Stimulated activated CD8-positive, alpha-beta memory T cell treated with anti-CD3 and anti-CD28 coated beads, Interleukin-7, amount 100 ng/mL, for 1 hour (primary cell): ENCODE measurements at places on chromosomes 4 and X.

GRCh38 chr4:98452091-98452490 lies 190.9 kb downstream of the RAP1GDS1 start:
- DNase-seq = no peak

GRCh38 chrX:9988762-9989161 lies 21.6 kb downstream of the CLDN34 start:
- DNase-seq = no peak

DNA sequence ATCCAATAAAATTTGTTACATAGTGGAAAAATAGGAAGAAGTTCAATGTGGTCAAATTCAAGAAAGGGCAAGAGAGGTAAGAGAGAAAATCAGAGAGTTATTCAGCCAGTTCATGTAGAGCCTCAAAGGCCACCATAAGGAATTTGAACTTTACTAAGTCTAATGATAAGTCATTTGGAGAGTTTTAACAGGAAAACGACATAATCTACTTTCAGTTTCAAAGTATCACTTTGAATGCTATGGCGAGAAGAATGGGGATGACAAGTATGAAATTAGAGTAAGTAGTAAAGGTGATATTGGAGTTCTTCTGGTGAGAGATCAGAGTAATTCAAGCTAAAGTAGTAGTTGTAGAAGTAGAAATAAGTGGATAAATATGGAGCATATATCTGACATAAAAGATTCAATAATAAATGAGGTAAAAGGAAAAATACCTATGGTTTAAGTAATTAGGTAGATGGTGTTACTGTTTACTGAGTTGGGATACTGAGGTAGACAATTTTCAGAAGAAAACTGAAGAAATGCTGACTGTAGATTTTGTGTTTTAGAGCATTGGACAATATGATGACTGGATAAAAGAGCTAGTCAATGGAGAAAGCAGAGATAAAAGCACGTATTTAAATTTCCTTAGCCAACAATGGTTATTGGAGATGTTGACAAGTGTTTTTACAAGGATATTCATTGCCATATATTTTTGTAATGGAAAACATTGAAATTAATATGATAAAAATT lies 331.7 kb upstream of the ADGRL3 start:
- no peak for DNase-seq

- peak; percentile 17 for DNase-seq
Measured at GRCh38 chrX:111098874-111099273, 2.9 kb downstream of the PAK3 start.

GRCh38 chr4:68249434-68249833 lies 3.9 kb upstream of the TMPRSS11B start:
- no peak for DNase-seq

- DNase-seq = no peak
Measured at GRCh38 chrX:39952989-39953388, 144.8 kb downstream of the BCOR start.

DNA sequence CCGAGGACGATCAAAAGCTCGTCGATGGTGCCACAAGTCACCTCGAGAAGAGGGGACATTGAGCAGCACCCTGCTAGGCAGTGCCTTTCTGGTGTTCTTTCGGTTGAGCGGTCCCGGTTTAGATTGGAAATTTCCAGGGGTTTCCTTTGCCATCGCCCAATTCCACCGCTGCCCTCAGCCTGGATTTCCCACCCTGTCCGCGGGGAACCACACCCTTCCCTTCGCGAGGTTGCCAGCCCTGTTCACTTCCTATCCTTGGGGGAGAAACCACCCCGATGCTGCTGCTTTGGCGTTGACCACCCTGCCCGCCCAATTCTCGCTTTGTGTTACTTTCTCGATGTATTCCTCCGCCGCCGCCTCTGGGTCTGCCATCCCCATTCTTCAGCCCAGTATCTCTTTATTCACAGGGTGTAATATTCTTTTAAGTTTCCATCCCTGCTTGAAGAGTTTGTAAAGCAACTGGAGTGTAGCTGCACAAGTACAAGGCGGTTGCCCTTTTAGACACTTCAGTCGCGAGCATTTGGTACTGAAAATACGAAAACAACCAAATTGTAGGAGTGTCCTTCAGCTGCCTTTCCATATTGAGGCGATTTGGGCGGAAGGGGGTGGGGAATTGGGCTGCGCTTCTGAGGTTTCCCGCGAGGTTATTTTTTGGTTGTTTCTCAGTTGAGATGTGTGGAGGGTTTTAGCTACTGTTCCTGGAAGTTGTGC lies 1.1 kb downstream of the OGT start:
- DNase-seq = peak; percentile 36

- DNase-seq = no peak
Measured at GRCh38 chr4:83810428-83810827, 274.5 kb downstream of the GPAT3 start.

- no peak for DNase-seq
Measured at GRCh38 chr4:19945501-19945900, 306.2 kb upstream of the SLIT2 start.

GRCh38 chr4:29711226-29711625 lies 1008.9 kb upstream of the PCDH7 start:
- no peak for DNase-seq

- no peak for DNase-seq
Measured at GRCh38 chr4:16894406-16894805, 4.0 kb downstream of the LDB2 start.

DNA sequence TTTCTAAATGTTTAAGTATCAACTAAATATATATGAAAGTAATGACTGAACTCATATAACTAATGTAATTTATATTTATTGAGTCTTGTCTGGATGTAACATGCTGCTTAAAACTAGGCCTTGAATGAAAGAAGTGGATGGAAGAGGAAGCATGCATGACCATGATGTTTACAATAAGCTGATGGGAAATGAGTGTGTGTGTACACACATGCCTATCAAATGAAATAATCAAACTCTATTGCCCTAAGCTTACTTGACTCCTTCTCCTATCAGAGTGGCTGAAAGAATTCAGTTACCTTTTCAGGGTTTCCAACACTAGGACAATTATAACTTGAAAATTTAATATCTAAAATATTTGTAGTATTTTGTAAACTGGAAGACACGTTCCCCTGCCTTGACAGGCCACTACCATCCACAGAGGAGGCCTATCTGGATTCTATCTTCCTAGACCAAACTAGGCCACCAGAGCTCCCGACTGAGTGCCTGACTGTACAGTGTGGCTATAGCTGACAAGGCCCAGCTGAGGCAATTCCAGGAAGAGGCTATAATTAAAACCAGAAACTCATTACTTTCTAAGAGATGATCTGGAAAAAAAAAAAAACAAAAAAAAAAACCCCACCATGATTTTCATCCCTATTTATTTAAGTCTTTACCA lies 7.6 kb downstream of the ARSJ start:
- no peak for DNase-seq

- no peak for DNase-seq
Measured at GRCh38 chr4:113534711-113535110, 226.8 kb downstream of the CAMK2D start.

- DNase-seq = no peak
Measured at GRCh38 chrX:78199851-78200250, 60.4 kb upstream of the TAF9B start.

- no peak for DNase-seq
Measured at GRCh38 chrX:151830911-151831310, 81.8 kb upstream of the MAGEA4 start.

DNA sequence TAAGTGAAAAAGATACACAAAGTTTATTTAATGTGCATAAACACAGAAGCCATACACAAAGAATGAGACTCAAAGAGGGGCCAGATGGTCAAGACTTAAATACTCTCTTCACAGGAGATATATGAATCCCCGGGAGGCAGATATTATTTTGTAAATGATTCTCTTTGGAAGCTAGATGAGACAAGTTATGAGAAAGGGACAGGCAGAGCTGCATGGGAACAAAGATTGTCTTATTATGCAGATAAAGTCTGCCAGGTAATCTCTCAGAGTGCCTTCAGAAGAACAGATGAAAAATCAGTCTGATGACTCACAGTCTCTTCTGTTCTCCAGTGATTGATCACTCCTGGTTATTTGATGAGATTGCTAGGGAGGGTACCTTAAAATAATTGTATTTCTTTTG lies 89.0 kb downstream of the NAF1 start:
- DNase-seq = no peak

DNA sequence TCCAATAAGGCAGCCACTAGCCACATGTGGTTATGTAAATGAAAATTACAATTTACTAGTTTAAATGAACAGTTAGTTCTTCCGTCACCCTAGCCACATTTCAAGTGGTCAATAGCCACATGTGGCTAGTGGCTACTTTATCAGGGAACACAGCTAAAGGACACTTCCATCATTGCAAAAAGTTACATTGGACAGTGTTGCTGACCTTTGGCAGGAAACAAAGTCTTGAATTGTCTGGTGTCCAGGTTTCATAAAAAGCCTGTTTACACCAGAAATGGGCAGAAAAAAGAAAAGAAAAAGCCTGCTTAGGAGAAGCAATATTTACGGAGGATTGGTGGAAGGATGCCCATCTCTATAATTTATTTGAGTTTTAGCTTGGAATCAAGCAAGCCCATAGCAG lies 38.6 kb downstream of the RWDD4 start:
- no peak for DNase-seq

- DNase-seq = no peak
Measured at GRCh38 chr4:6992728-6993677, 50.2 kb upstream of the TADA2B start.

GRCh38 chrX:36973575-36973974 lies 34.6 kb upstream of the FAM47C start:
- no peak for DNase-seq

DNA sequence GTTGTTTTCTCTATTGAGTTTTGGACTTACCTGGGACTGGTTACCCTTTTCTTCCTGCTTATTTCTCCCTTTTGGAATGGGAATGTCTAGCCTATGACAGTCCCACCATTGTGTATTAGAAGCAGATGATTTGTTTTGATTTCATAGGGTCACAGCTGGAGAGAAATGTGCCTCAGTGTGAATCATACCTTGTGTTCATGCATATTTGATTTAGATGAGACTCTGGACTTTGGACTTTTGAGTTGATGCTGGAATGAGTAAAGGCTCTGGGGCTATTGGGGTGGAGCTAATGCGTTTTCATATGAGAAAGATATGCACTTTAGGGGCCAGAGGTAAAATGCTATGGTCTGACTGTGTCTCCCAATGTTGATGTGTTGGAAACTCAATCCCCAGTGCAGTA lies 30.5 kb upstream of the TEX13C start:
- DNase-seq = no peak

GRCh38 chr4:156313497-156313896 lies 359.8 kb upstream of the CTSO start:
- DNase-seq = no peak

- DNase-seq = no peak
Measured at GRCh38 chr4:101201421-101201820, 145.9 kb downstream of the PPP3CA start.

- DNase-seq = no peak
Measured at GRCh38 chr4:8308856-8309771, 39.6 kb downstream of the HTRA3 start.

- DNase-seq = no peak
Measured at GRCh38 chr4:90159193-90159592, 32.0 kb downstream of the CCSER1 start.

DNA sequence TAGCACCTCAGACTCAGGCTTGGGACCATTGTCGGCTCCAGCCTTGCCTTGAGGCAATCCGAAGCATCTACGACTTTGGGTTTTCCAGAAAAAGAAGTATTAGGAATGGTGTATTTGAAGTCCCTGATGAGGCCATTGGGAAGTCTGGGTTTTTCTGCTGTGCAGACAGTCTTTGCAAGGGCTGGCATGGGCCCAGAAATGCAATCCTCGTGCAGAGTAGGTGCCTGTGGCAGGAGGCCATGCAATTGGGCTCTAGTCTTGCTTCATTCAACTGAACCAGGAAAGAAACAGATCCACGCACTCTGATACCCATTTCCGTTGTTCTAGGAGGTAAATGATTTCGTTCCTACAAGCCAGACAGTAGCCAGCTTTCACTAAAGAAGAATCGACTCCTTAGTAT lies 12.4 kb downstream of the ZFP92 start:
- no peak for DNase-seq

DNA sequence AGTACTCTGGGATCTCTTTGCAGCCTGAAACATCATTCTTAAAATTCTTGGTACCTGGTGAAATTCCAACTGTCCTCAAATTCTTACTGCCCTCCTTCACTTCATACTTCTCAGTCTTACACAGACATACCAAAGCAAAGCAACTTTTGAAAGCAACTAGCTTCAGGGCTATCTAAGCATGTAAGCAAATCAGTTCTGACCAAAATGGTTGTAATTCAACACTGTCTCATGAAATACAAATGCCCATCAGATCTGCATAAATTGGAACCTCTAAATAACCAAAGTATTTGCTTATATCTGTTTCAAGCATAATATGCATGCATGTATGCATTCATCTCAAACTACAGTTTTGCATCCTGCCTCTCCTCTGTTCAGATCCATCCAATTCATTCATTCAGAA lies 308.1 kb upstream of the PPARGC1A start:
- no peak for DNase-seq

GRCh38 chrX:12903646-12904045 lies 2.8 kb upstream of the TLR8 start:
- DNase-seq = no peak

- no peak for DNase-seq
Measured at GRCh38 chr4:139957986-139958738, 195.8 kb downstream of the MAML3 start.

DNA sequence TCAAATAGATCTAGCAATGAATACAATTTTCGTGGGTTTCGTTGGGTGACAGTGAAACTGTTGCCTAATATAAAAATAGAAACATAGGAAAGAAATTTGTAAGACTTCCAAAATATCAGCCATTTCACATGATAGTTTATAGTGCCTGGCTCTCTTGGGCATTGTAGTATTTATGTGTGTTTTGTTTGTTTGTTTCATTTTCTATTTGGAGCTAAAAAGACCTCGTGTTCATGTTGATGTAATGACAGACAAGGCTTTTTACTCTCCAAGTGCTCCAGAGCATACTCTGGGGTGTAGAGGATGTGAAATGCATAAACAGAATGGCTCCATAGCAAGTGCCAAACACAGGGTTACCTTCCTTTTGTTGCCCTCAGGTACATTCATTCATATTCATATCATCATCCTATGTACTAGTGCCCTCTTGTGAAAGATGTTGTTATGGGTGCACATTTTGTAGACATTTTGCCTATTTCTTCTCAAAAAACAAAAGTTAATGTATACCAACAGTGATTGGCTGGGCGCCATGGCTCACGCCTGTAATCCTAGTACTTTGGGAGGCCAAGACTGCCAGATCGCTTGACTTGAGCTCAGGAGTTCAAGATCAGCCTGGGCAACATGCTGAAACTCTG lies 100.7 kb upstream of the AMOT start:
- DNase-seq = no peak

DNA sequence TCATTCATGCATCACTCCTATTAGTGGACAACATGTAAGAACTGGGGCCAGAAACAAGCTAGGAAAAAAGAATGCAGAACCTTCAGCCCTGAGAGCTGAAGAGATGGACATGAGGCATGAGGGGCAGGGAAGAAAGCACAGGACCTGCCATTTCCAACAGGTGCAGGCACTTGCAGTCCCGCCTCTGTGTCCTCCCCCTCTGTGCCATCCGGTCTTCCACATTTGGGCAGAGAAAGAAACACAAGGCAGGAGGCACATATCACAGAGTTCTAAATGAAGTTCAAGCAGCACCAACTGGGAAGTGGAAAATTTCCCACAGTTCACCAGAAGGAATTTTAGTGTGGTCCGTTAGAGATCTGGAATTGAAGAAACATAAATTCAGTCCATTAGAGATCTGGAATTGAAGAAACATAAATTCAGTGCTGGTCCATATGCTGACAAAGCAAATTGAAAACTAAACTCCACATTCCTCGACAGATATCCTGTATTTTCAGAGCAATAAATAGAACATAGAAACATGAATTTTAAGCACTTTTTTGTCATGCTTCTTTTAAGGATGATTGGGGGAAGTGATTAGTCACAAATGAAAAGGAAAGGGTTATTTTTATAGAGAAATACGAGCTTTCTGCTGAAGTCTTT lies 57.2 kb upstream of the DAPP1 start:
- no peak for DNase-seq

GRCh38 chrX:48737940-48738339 lies 23.6 kb upstream of the GLOD5 start:
- DNase-seq = no peak
